Fibroblast of the conjunctiva (primary cell): ENCODE measurements at places on chromosomes 5 and 9.

DNA sequence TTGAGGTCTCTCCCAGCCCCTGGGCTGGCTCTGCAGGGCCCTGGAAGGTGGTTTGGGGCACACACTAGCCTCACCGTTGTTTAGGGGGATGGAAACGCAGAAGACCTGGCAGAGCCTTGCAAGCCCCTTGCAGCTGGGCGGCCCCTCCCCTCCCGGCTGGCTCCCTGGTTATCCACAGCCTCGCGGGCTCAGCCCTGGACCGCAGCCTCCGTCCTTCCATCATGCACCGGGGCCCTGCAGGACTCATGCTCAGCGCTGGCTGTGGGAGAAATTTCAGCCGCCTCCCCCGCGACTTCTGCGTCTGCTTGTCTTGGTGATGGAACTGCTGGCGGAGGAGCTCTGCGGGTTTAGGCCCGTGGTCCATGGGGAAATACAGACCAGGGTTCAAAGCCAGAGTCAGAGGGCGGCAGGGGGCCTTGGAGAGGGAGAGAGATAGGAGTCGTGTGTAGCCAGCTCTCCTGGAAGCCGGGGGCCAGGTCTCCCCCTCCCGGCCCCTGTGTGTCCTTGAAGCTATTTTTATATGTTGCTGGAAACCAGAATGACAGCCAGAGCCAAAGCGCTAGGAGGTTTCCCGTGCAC lies 75.8 kb upstream of the IER5L start:
- no peak for DNase-seq

DNA sequence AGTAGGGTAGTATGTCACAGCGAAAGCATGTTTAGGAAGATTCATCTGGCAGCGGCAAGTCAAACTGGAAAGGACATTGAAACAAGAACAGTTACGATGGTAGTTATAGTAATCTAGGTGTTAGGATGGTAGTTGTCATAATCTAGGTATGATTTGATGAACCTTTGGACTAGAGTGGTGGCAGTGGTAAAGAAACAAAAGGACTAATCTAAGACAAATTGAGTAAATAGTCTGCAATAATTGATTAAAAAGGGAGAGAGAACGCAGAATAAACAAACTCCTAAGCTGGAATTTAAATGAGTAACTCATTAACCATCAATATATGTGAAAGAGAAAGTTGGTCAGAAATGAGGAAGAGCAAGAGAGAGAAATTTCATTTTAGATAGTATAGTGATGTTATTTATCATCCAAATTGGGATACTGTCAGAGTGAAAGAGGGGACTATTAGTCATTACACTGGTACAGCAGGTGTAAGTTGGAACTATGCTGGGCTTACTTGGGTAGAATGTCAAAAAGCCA lies 56.8 kb downstream of the MTREX start:
- DNase-seq: no peak

DNA sequence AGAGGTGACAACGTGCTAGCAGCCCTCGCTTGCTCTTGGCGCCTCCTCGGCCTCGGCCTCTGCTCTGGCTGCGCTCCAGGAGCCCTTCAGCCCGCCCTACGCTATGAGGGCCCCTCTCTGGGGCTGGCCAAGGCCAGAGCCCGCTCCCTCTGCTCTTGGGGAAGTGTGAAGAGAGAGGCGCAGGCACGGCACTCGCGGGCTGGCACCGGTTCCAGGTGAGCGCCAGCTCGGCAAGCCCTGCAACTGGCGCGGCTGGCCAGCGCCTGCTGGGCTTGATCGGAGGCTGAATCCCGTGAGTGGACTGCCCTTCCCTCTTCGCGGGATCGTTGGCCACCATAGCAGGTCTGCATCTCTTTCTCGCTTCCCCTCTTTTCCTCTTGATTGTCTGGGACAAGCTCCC lies 298.0 kb upstream of the PTPRD start:
- no peak for DNase-seq

GRCh38 chr5:84273517-84273883 lies 111.2 kb downstream of the EDIL3 start:
- no peak for DNase-seq

DNA sequence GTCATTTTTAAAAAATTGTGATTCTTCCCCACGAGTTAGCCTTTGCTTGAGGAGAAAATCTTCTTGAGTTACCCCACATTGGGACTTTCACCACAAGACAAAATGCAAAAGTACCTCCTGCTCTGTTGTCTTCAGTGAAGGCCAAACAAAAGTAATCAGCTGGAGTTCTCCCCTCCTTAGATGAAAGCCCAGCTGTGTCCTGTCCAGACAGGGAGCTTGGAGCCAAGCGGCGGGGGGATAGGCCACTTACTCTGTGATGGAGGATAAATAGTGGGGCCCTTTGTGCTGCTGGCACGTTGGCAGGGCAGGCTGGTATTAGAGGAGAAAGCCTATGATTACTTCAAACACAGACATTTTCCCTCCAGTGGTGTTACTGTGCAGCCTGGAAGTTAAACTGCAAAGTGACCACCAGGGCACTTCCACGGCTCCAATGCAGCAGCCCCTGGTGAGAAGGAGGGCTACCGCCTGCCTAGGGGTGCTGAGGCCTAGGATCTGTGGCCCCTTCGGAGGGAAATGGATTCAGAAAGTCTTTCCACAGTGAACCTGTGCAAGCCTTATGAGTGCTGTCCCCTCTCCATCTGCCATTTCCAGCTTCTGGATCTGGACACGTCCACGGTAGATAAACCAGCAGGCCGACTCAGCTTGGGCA lies 155.0 kb downstream of the TMEM167A start:
- no peak for DNase-seq

DNA sequence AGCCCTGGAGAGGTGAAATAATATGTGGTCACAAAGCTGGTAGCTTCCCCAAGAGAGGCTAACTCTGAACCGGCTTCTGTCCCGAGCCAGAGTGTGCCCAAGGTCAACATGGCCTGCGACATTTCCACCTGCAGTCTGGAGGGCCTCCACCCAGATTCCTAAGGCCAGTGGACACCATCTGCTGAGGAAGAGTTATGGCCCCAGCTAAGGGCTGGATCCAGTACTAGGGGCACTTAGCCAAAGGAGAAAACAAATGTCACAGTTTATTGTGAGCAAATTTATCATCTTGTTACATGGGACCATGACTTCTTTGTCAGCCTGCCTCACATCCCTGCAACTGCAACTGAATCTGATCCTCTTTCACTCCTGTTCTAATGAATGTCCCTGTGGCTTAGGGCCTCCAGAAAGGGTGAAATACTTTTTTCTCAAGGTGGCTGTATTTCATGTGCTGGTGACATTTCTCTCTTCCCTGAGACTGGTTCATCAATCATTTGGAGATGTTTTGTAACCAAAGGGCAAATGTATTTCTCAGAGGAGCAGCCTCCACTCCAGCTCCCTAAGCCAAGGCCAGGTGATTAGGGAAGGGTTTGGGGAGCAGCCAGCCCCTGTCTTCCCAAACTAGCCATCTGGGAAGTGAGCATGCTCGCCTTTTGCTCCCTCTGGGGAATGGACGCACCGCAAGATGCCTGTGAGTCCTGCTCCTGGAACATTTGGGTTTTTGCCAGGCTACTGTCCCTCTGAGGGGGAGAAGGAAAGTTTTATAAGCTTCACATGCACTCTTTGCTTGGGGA lies 148.3 kb downstream of the CMYA5 start:
- DNase-seq: no peak

DNA sequence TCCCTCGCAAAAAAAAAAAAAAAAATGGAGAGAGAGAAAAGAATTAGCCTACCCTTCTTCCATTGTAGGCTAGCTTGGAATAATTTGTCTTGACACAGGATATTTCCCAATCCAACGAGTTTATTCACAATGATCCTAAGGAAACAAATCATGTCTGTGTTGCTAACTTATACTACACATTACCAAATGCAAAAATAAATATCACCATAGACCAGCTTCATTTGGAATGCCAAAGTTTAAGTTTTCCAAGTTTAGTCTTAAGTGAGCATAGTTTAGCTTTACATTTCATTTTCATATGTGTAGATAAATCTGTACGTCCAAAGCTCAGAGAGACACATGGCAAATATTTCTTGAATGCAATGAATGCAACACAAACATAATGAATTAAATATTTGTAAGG lies 1106.2 kb upstream of the DMAC1 start:
- no peak for DNase-seq

- DNase-seq: no peak
These were observed 186.9 kb upstream of the CD180 start for GRCh38 chr5:67383451-67383850.

DNA sequence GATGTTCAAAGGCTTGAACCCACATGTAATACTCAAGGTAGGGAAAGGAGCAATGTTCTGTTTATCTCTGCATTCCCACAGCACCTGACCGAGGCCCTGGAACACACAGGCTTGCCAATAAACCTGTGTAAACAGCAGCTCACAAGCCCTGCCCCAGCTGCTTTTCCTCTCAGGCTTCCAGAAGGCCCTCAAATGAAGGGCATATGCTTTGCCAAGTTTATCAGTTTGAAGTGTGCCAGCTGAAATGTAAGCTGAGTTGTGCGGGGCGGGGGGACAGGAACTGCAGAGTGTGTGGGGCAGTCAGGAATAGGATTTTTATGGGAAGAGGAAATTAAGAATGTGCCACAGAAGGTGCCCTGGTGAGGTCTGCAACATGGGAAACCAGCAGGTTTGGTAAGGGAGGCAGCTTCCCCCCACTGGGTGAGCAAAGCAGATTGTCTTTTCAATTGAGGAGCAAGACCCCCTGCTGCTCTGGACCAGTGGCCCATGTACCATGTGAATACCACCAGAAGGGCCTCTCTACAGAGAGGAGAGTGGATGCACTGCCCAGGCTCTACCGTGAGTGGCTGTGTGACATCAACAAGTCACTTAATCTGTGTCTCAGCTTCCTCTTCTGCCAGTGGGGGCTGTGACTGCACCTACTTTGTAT lies 194.8 kb downstream of the SPOCK1 start:
- DNase-seq: no peak

DNA sequence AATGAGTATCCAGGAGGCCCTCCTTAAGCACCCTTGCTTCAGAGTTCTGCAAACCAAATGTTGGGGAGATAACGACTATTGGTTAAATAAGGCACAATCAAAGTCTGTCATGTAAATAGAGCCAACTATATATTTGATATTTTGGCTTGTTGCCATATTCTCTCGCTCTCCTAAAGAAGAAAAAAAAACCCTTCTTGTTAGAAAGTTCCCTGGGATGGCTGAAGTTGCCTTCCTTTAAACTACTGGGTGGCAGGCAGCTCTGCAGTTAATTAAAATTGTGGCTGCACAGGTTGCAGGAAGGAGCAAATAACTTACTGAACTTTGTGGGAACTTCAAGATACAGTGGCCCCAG lies 227.0 kb upstream of the ANKRD55 start:
- no peak for DNase-seq

GRCh38 chr9:93229636-93230035 lies 45.7 kb downstream of the WNK2 start:
- DNase-seq: no peak

DNA sequence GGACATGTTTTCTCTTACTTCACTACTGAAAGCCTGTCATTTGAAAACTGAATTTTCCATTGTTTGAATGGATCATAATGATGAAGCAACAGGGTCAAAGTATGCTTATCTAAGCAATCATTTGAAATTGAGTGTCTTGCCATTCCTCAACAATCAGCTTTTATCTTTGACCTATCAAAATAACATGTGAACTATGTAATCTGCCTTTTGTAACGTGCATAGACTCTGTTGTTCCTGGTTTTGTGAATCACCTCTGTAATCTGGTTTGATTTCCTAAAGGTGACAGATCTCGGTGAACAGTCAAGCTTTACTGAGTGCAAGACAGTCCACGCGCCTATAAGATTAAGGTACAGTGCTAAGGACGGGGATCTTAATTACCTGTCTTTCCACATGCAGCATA lies 3.3 kb downstream of the MEF2C start:
- no peak for DNase-seq

DNA sequence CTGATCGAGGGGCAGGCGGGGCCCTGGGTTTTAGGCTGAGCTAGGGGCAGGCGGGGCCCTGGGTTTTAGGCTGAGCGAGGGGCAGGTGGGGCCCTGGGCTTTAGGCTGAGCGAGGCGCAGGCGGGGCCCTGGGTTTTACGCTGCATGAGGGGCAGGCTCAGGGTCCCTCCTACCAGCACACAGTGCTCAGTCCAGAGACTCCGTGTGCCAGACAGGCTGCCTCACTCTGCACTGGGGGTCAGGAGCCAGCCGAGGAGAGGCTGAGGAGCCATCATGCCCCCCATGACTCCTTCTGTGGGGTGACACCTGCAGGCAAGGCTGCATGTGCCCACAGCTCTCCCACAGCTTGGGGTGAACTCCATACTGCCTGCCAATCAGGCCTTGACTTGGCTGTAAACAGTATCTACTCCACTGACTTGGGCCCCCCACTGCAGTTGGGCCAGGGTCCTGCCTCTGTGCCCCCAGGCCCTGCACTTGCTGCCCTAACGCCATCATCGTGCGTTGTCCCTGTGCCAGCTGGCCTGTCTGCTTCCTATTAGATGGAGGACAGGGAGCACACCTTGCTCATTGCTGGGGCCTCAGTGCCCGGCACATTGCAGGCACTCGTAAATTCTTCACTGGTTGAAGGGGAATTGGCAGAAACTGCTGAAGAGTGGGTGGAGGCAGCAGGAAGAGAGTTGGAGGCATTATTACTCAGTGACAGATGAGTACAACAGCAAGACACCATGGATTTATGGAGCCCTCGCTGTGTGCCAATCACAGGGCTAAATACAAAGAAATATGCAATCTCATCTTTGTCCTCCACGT lies 78.6 kb downstream of the AMBP start:
- DNase-seq: no peak

- DNase-seq: no peak
These were observed 1.8 kb upstream of the AMACR start for GRCh38 chr5:34009610-34010009.

- DNase-seq: no peak
These were observed 126.7 kb downstream of the MED10 start for GRCh38 chr5:6251565-6252102.

- no peak for DNase-seq
These were observed 26.9 kb upstream of the RAPGEF6 start for GRCh38 chr5:131661933-131662332.

GRCh38 chr9:71719562-71719961 lies 48.8 kb downstream of the CEMIP2 start:
- DNase-seq: peak; percentile 80

GRCh38 chr5:569868-570361 lies 42.2 kb upstream of the CEP72 start:
- DNase-seq: no peak

DNA sequence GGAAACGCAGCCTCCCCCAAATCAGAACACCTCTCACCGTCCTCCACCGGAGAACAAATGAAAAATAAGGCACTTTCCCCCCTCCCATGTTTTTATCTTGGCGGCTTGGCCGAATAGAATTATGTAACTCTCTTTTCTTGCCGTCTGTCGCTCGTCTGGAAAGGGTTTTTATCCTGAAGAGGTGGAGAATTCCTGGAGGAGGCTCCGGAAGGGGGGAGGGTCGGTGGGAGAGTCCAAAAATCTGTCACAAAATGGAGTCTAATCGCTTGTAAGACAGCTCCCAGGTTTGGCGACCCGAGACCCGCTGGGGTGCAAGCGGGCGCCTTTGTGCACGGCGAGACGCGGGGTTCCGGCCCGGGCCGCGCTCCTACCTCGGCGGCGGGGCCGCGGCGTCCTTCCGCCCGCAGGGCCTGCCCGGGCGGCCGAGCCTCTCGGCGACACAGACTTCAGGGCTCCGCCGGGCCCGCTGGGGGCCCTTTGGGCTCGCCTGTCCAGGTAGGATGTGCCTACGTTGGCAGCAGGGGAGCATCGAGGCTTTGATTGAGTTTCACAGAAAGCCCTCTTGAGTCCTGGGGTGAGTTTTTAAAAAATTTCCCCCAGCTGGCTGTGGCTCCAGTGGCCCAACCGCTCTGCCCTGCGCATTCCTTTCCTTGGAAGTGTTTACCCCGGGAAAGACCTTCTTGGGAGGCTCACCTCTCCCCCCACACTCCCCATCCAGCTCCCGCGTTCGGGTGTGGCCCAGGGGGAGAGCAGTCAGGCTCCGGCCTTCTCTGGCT lies 5.0 kb downstream of the LMX1B start:
- DNase-seq: no peak
